Activated naive CD4-positive, alpha-beta T cell (primary cell): ENCODE measurements at places on chromosomes 12 and 14.
A peak's percentile ranks its signal among the peaks of the same experiment; 100 is the strongest.

DNA sequence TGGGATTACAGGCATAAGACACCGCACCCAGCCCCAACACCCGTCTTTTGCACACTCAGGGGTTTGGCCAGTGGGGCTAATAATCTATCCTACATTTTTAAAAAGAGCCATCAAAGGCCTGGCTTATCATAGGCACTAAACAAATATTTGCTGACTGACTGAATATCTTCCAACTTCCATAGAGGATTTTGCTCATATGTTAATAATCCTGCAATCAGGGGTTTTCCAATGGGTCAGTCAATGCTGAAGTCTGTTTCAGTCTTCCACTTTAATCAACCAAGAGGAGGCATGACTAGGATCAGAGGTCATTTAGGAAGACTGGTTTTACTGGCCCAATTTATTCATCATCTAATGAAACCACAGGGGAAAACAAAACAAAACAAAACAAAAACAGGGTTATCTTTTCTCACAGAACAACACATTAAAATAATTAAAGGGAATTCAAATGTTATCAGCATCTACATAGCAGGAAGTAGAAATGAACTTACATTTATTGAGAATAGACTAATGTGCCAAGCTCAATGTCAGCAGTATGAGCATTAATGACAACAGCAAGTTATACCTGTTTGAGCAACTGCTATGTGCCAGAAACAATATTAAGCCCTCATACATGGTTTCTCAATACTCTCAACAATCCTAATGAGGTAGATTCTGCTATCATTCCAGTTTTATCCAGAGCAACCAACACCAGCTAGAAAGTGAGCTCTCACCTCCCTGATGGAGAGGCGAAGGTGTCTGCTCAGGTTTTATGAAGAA is 372.2 kb downstream of the EGLN3 start:
- no peak for DNase-seq

DNA sequence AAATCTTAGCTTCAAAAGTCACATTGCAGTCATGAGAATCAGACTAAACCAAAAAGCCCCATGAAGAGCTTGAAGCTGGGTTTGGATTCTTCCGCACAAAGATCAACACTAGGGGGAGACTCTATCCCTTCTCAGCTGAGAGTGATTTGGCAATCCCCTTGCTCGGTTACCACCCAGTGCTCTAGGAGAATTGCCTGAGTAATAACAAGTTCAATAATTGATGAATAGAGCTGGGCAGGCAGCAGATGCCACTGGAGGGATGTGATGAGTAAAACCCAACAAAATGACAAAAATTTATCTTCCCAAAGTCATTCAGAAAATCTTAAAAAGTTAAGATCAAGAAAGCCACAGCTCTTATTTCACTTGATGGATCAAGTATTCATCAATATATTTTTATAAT is 185.6 kb upstream of the ARID2 start:
- DNase-seq, result peak; percentile 1

DNA sequence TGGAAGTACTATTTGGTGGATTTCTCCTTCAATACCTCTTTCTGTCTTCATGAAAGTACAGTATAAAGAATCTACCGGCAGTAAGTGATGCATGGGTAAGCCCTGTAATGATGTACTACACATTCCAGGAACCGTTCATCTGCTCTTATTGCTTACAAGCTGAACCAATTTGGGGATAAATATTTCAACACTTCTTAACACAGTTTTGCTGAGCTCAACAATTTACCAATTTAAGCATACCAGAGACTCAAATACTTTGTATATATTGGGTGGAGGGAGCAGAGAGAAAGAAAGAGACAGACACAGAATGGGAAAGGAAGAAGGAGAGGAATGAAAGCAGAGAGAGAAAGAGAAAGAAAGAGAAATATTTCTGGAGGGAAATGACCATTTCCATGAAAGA is 821.1 kb upstream of the FLRT2 start:
- no peak for DNase-seq

DNA sequence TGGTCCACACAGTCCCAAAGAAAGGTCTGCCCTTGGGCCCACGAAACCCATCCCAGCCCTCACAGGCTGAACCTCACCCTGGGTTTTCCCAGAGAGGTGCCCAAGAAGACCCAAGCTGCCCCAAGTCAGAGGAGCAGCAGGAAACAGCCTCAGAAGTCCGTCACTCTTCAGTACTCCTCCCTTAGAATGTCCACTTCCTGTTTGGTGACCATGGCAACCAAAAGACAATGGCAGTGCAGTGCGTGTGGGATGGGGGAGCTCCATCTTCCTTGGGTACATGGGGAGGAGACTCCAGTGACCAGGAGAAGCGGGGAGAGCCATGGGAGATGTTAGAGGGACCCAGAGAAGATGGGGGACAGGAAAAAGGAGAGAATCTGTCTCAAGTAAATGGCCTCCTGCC is 11.3 kb downstream of the SELPLG start:
- DNase-seq, result no peak

- DNase-seq, result no peak
Observed at GRCh38 chr12:109626378-109627115, 53.0 kb downstream of the MVK start.

- no peak for DNase-seq
Observed at GRCh38 chr12:15712823-15713660, 76.1 kb downstream of the EPS8 start.

DNA sequence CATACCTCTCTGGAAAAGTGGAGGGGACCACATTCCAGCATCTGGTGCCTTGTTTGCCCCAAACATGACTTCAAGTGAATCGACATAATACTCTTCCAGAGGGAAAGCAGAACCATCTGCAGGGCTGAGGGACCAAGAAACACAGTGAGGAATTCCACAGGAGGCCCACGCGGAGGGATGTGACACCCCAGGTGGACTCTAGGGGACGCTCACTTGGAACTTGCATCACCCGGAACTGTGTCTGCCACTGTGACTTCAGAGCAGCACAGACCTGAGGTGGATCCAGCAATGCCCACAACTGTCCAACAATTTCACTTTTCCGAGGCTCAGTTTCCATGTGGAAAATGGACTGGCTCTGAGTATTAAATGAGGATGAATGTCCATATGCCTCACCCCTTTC is 14.3 kb upstream of the CLMN start:
- no peak for DNase-seq

DNA sequence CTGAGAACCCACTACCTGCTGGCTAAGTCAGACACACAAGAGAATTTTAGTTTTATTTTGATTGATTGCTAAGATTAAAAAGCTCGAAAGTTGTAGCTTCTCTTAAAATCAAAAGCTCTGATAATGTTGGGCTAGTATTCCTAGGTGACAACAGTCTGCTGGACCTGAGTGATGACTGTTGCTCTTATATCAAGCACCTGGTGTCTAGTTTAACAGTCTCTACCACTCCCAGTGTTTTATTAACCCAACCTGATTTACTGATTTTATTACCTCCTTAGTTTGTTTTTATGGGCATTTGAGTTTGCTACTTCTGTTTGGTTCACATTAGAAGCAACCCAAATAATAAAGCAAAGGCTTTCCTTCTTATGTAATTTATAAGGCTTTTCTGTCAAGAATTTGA is 41.8 kb downstream of the ATP6V1D start:
- no peak for DNase-seq

- no peak for DNase-seq
Observed at GRCh38 chr14:103356024-103356682, 22.1 kb downstream of the EIF5 start.

GRCh38 chr12:121165316-121165715 is 32.6 kb downstream of the P2RX7 start:
- DNase-seq, result no peak
